Activated T-helper 9 cell treated with anti-CD3 and anti-CD28 coated beads, Interleukin-2, amount 50 U/mL, for 16 hours (primary cell): ENCODE measurements at places on chromosomes 2 and 18.

DNA sequence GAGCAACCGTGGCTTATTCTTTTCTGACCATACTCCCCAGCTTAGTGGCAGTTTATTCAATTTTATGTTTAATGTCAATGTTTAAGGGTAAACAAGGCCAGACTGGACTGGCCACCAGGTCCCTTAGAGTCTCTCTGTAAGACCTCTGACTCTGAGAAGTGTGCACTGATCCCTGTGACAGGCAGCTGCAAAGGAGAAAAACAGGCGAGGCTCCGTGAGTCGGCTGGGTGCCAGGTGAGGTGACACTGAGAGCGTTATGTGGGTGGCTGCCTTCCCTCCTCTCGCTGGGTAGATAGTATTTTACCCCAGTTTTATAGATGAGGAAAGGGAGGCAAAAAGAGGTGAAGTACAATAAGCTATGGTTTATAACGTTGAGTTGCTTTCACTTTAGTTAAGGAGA, 139.4 kb upstream of the HDAC4 start:
- DNase-seq: no peak

- no peak for DNase-seq
These were observed 7.1 kb downstream of the NEUROD1 start for GRCh38 chr2:181673173-181673572.

DNA sequence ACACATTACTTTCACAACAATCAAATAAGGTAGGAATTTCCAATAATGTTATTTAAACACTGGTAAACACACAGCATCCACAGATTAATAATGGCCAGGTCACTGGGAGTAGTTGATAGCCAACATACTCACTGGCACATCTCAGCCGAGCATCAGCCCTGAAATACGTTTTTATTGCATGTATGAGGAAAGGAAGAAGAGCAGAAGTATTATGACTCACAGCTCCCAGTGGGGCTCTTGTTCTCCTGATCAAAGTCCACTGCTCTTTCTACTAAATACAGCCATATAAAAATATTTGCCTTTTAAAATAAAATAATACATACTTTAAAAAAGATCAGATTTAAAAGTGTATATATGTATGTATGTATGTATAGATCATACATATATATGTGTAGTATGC, 999.6 kb downstream of the SUCLG1 start:
- DNase-seq: no peak

DNA sequence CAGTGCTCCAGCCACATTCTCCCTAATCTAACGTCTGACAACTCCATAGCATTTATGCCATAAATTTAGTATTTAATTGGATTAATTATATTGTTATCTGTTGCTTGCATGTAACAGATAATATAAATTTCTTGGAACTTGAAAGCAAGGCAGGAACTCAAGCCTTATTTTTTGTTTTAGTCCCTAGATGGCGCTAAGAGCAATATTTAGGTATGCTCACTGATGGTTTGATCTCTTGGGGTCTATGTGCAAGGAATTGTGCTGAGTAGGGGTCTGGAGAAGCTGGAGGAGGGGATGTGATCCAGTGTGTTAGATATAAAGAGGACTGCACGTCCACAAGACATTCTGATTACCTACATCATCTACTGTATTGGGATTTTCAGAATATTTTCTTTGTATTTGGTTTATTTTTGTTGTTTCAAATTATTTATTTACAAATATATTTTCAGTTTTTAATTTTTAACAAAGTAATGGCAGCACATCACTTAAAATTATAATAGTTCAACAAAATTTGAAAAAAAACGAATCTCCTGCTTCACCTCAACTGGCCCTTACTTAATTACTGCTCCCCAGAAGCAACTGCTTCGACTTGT, 32.8 kb downstream of the KATNAL2 start:
- DNase-seq: no peak

DNA sequence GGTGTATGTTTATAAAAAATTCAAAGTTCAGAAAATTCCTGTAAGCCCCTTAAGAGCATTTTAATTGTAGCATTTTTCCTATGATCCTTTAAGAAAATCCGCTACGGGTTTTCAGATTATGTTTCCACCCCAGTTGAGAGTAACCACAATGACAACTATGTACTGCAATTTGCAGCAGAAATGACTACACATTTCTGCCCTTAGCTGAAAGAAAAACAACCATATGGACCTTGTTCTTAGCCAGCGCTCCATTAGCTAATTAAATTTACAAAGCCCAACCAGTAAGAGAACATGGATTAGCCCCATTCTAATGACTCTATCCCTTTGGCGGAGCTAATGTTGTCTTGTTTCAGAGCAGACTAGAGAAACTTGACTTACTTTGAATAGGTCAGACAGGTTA, 247.6 kb downstream of the SLC8A1 start:
- no peak for DNase-seq

DNA sequence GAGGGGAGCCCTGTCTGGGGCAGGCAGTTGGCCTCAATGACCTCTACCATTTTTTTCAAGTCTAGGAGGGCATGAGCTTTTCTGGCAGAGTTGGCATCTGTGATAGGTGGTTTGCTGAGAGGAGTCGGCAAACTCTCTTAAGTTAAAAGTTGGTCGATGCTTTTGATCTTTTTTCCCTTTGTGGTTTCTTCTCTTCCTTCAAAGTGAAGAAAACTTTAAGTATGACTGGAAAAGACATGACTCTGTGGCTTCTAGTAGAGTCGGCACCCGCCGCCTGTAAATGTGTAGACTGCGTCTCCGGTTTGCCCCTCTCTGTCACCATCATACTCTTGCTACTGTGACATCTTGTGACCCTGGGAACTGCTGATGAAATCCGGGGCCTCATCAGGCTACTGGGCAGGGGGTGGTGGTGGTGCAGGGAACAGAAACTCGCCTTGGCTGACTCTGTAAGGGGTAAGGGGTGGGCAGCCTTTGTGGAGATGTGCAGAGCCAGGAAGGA, 21.1 kb downstream of the INPP5D start:
- no peak for DNase-seq

GRCh38 chr18:12651651-12652050, 6.3 kb downstream of the SPIRE1 start:
- DNase-seq: no peak

DNA sequence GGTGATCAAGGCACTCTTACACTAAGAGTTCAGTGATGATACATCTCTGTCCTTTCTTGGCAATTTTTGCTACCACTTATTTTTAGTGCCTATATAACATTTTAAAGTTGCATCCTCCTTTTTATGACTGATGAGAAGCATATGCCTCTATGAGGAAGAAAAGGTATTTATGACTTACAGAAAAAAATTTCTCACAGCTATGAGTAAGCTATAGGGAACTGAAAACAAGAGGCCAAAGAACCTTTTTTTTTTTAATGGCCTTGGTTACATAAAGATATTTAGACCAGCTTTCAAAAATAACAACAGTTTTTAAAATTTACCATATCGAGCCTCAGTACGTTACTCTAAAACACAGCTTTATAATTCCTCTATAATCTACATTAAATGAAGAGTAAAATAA, 21.3 kb downstream of the MBD5 start:
- DNase-seq: no peak

GRCh38 chr2:41879235-41879916, 168.4 kb upstream of the PKDCC start:
- no peak for DNase-seq

DNA sequence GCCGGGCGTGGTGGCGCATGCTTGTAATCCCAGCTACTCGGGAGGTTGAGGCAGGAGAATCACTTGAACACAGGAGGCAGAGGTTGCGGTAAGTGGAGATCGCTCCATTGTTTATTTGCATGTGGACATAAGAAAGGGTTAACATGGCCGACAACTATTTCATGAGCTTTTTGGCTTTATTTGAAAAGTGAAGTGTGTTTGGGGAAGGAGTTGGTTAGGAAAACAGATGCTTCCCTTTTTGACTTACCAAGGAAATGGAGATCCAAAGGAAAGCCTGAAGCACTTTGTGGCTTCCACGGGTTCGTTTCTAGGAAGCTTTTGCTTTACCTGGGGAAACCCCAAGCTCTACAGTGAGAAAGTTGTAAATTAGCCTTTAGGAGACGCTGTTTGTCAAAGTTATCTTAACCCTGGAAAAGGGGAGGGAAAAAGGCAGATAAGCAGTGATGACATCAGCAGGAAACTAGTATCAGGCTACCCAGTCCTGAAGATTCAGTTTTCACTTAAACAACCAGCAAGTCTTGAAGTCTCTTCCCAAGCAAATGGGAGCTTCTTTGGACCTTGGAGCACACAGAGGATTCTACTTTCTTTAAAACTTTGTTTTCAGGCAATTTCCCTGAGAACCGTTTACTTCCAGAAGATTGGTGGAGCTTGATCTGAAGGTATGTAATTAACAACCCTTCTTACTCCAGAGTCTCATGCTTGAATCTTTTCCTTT, at the start of gene CASP10:
CASP10 (plus strand) TSS at position 492 of the 715 bp plus-strand sequence. CDS start 2,637 bp downstream, outside the sequence.
- DNase-seq: no peak

- no peak for DNase-seq
These were observed 42.7 kb downstream of the ODC1 start for GRCh38 chr2:10405448-10405847.

DNA sequence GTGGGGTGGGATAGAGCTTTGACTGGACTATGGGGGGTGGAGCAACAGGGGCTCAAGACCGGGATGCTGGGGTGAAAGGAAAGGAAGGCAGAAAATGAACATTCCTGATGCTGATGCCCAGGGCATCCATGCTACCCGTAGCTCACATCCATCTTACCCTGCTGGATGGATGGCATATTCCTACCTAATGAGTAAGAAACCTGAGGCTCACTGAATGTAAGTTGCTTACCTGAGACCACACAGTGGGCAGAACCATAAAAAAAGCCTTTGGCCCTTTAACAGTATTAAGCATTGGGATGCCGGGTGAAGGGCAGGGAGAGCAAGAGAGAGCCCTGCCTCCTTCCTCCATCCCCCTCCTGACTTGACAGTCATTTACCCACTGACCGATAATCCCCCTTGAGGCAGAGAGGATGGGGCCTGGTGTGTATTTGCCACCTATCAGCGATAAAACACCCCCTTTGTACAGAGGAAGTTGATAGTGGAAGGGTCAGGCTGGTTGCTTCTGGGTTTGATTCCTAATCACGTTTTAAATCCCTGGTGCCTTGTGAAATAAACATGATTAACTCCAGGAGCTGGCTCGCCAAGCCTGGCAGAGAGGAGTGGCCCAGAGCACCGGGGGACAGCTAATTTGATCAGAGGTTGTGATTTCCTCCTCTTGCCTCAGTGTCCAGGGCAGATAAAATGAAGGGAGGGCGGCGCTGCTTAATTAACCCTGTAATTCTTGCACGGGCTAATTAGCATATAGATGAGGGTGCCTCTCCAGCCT, 105.9 kb upstream of the HS6ST1 start:
- DNase-seq: no peak

- no peak for DNase-seq
These were observed 736.2 kb upstream of the GCFC2 start for GRCh38 chr2:76446872-76447271.

GRCh38 chr2:183541766-183542165, 417.5 kb downstream of the NUP35 start:
- no peak for DNase-seq

DNA sequence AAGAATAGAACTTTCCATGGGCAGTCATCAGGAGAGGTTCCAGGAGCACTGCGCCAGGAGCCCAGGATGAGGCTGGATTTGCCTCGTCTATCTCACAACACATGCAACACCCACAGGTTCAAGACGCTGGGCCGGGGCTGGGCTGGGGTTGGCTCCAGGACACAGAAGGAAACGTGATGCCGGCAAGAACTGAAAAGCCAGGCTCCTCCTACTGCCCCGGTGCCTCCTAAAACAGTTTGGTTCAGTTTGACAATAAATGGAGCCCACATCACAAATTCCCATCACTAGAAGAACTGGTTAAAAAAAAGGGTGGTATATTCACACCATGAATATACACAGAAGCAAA, 75.9 kb downstream of the INHBB start:
- no peak for DNase-seq

- no peak for DNase-seq
These were observed 528.5 kb downstream of the DSC3 start for GRCh38 chr18:30514059-30514458.

DNA sequence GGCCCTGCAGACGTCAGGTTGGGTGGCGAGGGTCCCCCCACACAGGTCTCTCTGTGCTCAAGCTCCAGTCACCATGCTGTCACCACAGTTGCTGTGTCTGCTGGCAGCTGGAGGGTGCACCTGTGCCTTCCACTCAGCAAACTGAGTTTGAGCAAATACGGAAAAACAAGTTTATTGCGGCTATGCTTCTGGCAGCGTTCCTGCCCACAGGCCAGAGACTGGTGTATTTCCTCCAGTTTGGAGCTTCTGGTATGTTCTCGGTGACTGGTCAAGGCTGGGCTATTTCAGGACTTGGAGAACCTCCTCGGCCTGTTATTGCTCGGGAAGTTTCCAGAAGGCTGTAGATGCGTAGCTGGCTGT, 132.6 kb downstream of the SEPTIN10 start:
- no peak for DNase-seq

DNA sequence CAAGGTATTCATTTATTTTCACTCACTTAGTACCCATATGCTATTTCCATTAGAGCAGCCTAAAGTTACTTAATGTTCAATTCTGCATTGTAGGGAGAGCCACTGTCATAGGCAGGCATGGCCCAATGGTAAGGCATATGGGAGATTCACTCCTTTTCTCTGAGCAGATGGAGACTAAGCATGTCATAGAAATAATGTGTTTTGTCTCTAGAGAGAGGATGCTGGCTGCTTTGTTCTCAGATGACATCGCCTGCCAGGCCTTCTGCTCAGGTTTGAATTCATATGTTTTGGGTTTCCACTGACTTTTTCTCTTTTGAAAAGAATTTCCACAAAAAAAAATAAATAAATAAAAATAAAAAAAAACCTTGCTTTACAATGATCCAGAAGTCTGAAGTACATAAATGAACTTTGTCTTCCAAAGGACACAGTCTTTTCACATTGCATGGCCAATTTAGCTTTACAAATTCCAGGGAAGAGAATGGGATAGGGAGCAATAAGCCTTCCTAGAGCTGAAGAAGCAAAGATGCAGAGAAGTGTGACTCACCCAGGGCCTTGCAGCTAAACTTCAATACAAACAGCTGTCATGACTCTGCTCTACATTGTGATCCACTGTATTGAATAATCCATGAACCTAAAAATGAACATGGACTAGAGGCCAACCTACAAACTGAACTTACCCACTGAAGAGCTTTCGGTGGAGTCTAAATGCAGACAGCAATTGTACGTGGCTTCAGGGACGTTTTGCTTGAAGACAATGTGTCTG, 422.5 kb downstream of the CMPK2 start:
- DNase-seq: no peak

DNA sequence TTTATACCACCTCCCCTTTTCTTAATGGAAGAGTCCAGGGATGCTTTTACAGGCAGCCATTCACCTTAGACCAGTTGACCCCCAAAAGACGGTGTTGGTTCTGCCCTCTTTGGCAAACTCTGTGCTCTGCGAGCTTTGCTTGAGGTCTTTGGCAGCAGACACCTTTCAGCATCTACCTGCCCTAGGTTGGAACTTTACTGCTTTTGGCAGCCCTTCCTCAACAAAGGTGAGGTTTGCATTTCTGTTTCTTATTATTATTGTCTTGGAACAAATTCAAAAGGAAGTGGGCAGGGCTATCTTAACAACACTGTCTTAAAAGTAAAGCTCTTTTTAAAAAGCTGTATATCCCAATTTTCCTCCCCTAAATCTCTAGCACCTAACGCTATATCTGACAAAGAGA, 136.4 kb upstream of the SLC14A2 start:
- DNase-seq: no peak

GRCh38 chr2:20314562-20315501, 35.8 kb downstream of the PUM2 start:
- DNase-seq: no peak

GRCh38 chr2:165601928-165602521, 132.5 kb downstream of the CSRNP3 start:
- DNase-seq: no peak
